ENCODE measurements at places on chromosomes 3 and 15.

GRCh38 chr3:188272481-188273372 is 118.8 kb downstream of the LPP start:
- no peak for DNase-seq

GRCh38 chr3:107235193-107235927 is 141.9 kb upstream of the CCDC54 start:
- peak; percentile 30 for DNase-seq

DNA sequence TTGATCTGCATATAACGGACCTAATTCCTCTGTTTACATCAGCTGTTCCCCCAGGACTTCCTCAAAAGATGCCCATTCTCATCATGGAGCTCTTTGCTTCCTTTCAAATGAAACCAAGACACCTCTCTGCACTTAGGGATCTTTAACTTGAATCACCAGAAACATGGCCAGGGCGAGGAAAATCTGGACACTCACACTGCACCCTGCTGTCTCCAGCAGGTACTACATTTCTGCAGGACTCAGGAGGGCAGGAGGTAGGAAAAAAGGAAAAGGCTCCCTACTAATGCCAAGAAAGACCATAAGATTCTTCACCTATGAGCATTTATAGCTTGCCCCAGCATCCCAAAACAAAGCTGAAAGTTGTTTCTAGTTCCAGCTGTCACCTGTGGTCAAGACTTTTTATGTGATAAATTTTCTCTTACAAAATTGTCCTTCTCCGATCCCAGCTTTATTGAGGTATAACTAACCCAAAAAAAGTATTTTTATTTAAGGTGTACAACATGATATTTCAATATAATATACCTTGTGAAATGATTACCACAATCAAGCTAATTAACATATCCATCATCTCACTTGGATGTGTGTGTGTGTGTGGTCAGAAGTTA is 87.3 kb upstream of the C15orf61 start:
- DNase-seq, result peak; percentile 68

DNA sequence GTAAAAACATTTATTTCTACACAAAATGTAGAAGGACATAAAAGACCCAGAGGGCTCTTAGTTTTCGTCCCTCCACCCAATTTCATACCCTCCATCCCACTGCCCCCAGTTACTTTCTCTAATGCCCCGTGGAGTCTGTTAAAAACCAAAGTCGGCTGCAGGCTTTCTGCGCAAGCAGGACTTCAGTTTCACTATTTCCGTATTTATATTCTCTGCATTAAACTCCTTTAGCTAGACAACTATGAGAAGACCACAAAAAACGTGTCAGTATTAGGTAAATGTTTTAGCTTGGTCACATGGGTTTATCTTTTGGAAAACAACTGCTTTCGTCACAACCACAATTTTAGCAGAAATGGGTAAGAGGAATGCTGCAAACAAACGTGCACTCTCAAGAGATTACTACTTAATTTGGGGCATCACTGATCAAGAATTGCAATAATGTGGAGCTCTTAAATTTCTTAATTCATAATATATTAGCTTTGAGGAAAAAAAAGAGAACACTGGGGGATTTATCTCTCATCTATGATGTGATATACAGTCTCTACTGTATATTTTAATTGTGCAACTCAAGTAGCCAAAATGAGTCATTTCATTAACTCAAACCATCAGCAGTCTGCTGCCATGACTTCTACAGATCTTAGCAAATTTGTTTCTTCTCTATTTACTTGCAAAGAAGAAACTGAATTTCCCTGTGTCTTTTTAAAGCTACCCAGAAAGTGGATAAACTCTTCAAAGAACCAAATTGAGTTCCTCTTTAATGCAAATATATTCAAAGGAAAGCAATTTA is 740 bp upstream of the NSMCE3 start:
- no peak for DNase-seq

DNA sequence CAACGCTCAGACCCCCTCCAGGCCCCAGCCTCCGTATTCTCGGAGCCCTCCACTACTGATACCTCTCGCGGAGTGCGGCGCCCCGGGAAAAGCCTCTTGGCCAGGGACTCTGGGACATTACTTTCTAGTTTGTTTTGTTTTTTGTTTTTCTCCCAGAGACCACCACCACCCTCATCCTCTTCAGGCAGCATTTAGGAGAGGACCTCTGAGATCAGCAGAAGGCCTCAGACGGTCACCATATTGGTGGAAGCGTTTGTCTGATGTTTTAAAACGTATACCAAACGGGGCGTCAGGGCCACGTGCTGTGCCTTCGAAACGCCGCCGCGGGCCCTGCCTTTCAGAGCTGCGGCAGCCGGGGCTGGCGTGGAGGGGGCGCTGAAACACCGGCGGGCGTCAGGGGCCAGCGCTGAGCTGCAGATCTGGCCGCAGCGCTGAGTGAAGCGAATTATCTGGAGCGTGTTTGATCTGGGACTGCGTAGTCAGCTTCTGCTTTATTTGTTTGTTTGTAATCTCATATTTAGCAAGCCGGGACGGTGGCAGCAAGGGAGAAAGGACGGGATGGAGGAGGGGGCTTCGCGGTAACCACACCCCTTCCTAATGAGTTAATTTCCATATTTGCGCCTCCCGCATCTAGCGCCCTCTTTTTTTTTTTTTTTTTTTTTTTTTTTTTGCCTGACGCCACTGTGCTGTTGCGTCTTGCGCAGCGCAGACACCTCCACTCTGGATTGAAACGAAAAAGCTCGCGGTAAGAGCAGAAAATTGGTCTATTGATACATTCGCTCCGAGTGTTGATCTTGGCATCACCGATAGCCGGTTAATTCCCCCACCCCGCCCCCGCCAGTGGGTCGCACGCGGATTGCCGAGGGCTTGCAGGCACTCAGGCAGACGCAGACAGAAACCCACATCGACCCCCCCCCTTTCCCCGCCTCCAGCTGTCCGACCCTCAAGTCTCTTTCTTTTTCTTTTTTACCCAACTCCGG is 14.9 kb downstream of the SOX2 start:
- DNase-seq, result no peak

- DNase-seq, result no peak
Measured at GRCh38 chr3:49785565-49786356, 581 bp downstream of the IP6K1 start.

GRCh38 chr3:61564395-61565059 is 3.2 kb downstream of the PTPRG start:
- no peak for DNase-seq

- DNase-seq, result no peak
Measured at GRCh38 chr3:87073496-87074145, 82.7 kb upstream of the VGLL3 start.

Measured in HEK293T (cell line).